ENCODE measurements at places on chromosomes 4 and X.

DNA sequence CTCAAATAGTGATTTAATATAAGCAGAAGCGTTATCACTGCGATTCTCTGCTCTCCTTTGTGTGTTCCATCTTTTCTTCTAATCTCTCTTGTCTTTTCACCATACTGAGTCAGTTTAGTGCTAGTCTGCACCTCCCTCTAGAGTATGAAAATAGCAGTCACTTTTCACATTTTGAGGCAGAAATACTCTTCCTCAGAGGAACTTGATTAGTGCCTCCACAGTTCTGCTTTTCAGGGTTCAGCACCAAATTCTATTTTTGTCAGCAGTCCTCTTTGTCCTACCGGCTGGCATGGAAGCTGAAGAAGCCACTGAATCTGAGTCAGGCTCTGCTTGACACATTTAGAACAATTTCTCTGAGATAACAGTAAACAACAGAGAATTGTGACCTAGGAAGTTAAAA lies 49.7 kb upstream of the ANKRD17 start:
- peak; percentile 76 for DNase-seq

GRCh38 chr4:40721730-40722171 lies 28.0 kb upstream of the NSUN7 start:
- DNase-seq = peak; percentile 58

GRCh38 chrX:97673135-97673534 lies 789.4 kb downstream of the RPA4 start:
- no peak for DNase-seq

- DNase-seq = no peak
Observed at GRCh38 chr4:41465146-41465761, 72.7 kb upstream of the LIMCH1 start.

DNA sequence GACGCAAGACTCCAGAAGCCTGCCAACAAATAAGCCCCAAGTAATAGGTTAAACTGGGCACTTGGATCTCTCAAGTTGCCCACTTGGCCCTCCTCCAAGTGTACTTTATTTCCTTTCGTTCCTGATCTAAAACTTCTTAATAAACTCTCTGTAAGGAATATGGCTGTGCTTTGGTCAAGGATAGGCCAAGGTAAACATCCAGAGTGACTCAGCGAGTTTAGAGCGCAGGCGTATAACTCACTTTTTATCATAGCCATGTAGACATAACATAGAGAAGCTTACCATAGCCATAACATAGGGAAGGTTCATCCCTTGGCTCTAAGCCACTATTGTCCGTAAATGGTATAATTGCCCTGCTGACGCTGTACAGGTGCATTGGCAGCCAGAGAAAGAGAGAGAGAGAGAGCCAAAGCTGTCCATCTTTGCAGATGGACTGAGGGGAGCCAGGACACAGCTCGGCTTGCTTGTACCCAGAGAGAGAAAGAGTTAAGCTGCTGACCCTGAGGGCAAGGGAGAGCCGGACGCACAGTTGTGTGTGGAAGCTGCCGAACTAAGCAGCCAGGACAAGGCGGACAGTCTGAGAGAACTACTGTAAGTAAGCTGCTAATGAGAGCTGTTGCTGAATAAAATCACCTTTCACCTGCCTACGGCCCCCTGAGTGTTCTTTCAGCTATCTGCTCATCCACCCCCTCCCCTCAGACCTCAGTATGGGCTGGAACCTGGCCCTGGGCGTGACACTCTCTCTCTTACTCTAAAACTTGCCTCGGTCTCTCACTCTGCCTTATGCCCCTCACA lies 1.8 kb downstream of the TLR1 start:
- no peak for DNase-seq

DNA sequence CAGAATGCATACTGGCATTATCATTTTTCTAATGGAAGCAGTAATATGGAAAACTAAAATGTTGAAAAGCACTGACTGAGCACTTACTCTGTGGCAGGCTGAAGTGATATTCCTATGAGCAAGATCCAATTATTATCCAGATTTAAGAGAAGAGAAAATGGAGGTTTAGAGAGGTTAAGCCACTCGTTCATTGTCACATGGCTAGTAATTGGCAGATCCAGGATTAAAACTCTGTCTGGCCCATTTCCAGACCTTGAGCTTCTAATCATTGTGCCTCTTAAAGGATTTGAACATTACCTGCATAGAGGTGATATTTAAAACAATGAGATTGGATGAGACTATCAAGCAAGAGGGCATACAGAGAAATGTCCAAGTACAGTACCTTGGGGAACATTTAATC lies 80.6 kb downstream of the MFAP3L start:
- no peak for DNase-seq

GRCh38 chr4:7828011-7828720 lies 111.5 kb downstream of the AFAP1 start:
- peak; percentile 100 for DNase-seq

GRCh38 chrX:48540028-48540375 lies 488 bp downstream of the TBC1D25 start:
- DNase-seq = peak; percentile 61

Measured in choroid plexus epithelial cell (primary cell).